ENCODE measurements at places on chromosomes 3 and 15.

DNA sequence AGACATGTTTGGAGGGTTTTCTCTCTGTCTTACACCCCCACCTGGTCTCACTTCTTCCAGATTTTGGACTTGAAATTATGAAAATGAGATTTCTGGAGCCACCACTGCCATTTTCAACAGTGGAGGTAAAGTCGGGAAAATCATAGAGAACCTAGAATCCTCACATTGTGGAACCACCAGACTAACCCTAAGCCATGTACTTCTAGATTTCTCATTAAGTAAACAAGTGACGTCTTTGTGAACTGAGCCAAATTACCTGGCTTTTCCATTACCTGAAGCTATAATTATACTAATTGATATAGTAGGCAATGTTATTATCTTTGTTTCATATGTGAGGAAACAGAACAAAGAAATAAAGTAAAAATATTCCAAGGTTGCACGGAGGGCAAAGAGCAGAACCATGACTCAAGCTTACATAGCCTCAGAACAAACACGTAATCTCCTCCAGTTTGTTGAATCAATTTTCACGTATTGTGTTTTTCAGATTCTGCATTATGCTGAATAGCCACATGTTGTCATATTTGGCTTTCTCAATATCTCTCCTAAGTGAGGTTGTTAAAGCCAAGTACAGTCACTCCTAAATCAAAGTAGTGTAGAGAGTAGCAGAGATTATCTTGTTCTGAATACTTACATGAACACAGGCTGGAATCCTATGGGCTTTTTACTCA is 101.3 kb upstream of the CMC1 start:
- no peak for DNase-seq

GRCh38 chr3:160826408-160826807 is 70.4 kb downstream of the PPM1L start:
- DNase-seq: no peak

- no peak for DNase-seq
Observed at GRCh38 chr3:57893668-57894067, 114.6 kb upstream of the FLNB start.

GRCh38 chr3:24305795-24306467 is 188.7 kb downstream of the THRB start:
- no peak for DNase-seq

DNA sequence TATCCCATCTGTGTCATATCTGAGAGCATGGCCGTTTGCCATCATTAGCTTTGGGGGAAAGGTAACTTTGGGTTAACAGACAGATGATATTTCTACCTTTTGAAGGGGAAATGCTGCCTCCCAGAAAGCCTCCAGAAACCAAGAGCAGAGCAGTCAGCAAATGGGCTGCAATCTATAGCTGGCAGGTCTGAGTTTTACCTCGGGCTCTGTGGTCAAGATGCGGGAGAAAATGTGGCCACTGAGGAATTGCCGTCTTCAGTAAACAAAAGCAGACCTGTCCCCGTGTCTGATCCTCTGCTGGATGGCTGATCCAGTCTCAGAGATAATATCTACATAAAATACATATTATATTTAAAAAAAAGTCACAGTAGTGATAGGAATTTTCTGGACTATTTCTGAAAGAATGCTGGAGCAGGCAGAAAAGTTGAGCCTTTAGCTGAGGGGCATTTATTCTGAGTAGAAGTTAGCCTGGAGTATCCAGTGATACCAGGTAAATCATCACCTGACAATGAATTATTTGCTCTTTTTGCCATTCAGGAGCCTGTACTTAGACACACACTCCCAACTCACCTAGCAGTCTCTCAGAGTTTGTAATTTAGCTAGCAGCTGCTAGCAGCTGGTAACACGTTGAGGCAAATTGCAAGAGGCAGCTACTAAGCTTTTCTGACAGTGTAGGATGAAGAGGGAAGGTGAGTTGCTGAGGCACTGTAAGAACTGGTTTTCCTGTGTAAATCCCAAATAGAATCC is 285.3 kb upstream of the RARB start:
- DNase-seq: no peak
